ENCODE measurements at places on chromosomes 4 and X. TPM values are rescaled to one million over a fixed set of nuclear protein-coding genes. Genes with fewer than 3 reads are reported as not detected.

XAGE2 gene
- total RNA-seq: not detected

LGI2 gene
- not detected for total RNA-seq

- no peak for DNase-seq
Measured at GRCh38 chrX:72101597-72102037, 30.1 kb downstream of the RTL5 start.

- DNase-seq: peak; percentile 54
Measured at GRCh38 chrX:644304-645281, 14.0 kb downstream of the SHOX start.

DNA sequence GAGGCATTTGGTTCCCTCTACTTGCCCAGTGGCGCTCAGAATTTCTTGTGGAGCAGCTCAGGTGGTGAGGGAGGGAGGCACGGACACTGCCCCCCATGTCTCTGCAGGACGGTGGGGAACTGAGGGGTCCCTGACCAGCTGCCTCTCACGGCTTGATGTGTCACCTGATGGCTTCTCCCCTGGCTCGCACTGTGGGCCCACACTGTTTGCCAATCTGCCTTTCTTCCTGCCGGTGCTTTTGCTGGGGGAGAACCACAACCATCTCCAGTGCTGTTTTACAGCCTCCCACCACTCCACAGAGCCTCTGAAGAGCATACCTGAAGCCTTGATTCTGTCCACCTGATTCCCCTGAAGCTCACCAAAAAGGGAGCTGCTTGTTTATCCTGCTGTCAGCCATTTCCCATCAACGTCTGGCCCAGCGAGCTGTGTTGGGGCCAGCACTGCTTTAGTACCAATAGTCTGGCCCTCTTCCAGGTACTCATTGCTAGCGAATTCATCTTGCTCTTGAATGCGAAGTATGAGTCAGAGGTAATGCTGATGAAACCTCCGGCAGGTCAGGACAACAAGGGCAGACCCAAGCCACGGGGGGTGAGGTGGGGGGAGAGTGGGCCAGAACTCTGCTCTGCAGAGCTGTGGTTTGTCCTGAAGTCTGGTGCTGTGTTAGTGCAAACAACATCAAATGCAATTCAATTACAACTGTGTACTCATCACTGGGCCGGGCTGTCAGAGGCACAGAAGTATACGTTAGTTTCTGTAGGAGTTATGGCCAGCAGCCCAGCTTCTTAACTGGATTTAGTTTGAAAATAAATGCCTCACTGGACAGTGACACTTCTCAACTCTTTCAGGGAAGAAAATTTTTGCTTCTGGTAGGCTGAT is 208.3 kb upstream of the JADE1 start:
- DNase-seq: no peak

DNA sequence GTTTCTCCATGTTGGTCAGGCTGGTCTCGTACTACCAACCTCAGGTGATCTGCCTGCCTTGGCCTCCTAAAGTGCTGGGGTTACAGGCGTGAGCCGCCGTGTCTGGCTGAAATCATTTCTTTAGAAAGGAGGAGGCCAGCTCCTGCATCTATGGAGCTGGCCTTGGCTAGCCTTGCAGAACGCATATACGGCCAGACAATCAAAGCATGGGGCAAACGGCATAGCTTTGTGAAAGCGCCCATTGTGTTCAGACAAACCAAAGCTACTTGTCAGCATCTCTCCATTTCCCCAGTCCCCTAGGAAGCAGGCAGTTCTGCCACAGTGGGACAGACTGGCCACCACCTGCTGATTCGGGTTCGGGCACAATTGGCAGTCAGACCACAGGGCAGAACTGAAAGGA is 48.9 kb upstream of the IQSEC2 start:
- DNase-seq: no peak

GRCh38 chr4:83149865-83150652 is 35.5 kb upstream of the PLAC8 start:
- DNase-seq: no peak

DNA sequence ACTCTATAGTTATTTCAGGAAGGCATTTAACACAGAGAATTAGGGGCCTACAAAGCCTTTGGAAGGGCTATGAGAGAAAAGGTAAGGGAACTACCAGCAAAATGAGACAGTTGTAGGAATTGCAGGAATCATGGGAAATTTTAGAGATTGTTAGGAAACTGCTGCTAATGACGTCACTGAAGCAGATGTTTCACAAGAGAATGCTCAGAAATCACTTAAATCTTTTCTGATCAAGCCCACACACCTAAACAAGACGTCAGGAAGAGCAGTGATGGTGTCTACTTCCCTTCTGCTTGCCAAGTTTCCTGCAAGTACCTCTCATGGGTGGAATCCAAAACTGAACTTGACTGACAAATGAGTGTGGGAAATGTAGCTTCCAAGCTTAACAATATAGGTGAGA is 5.1 kb downstream of the OR13H1 start:
- no peak for DNase-seq

GRCh38 chr4:38976308-38976707 is 55.9 kb downstream of the TMEM156 start:
- DNase-seq: no peak

DNA sequence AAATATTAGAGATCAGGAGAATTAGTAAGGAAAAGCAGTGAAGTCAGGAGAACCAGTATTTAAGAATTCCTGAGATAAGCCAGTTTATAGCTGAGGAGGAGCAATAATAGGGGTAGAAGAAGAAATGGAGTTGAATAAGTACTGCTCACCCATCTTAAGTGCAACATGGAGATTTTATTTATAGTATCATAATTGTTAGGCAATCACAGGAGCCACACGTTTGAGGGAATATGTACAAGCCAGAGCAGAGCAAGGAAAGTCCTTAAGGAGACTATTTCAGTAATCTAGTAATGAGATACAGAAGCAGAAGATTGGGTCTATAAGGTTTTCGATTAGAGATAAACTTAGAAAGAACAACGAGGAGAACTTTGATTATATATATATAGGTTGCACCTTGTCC is 145.0 kb downstream of the KDM6A start:
- DNase-seq: no peak

SSX2B gene
- not detected for total RNA-seq

IL2RG gene
- 512 TPM for total RNA-seq

DNA sequence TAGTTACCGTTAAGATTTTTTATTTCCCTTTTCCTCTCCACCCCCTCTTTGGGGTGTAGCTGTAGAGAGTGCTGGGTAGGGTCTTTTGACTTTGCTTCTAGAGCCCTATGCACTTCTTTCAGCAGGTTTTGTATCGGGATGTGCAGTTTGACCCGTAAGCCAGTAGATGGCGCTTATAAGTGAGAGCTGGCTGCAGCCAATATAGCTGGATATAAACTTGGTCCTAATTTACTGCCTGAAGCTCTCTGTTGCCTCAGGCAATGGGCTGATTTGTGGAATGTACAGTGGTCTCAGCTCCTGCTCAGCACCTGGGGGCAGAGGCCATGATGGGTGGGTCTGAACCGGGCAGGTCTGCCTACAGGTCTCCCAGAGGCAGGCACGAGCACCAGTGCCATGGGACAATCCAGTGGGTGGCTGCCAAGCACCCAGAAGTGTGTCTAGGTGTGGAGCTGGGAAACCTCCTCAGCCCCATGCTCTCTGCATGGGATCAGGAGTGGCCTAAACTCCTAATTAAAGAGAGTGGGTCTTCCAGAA is 146.5 kb downstream of the SPANXN1 start:
- DNase-seq: no peak

DNA sequence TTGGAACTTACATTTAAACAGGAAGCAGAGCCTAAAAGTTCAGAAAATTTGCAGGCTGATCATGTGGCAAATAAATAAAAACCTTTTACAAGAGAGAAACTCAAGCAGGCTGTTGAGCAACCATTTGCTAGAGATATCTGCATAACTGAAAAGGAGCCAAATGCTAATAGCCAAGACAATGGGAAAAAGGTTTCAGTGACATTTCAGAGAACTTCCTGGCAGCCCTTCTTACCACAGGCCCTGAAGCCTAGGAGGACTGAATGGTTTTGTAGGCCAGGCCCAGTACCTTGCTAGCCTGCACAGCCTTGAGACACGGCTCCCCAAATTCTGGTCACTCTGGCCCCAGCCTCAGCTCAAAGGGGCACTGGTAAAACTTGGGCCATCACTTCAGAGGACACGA is 945.1 kb downstream of the ADGRL3 start:
- no peak for DNase-seq

- DNase-seq: no peak
Measured at GRCh38 chr4:4574792-4575191, 32.9 kb upstream of the STX18 start.

DNA sequence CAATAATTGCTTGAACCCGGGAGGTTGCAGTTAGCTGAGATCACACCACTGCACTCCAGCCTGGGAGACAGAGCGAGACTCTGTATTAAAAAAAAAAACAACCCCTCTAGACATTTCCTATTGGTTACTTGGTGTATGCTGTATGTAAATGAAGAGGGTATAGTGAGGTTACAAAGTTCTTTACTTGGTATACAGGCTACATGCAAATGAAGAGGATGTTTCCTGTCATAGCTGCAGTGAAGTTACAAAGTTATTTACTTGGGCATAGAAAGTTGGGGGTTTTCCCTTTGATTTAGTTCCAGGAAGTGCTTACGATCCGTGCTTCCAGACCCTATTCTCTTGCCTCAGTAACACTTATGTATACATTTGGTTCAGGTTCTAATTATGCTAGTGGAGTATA is 38.4 kb upstream of the CLNK start:
- DNase-seq: no peak

GRCh38 chrX:15856222-15856587 is 1.6 kb upstream of the AP1S2 start:
- no peak for DNase-seq

DNA sequence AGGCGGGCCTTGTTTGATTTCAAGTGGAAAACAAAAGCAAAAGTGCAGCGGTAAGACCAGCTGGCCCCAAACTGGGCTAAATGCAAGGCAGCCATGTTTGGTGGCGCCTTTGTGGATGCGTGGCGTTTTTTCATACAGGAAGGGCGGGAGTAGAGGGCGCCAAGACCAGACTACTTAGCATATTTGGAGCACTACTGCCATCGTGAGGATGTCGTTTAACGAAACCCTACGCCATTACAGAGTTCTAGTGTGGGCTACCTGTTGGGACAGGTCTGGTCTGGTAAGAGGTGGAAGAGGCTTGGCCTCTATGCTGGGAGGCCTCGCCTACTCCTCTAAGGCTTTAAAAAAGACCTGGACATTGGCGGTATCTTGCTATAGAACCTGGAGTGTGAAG is 230.7 kb upstream of the STK26 start:
- DNase-seq: peak; percentile 88

Measured in natural killer cell treated with Interleukin-12 subunit alpha and Interleukin-12 subunit beta and Interleukin-15 and Interleukin-18, amount 100 ng/mL, for 72 hours (primary cell).